ENCODE measurements at places on chromosomes 7 and 10. TPM values are rescaled to one million over a fixed set of nuclear protein-coding genes. Genes with fewer than 3 reads are reported as not detected.

The ADGRA1 gene
- 0.87 TPM for total RNA-seq

The C10orf95 gene
- 0.42 TPM for total RNA-seq

The CYP2C8 gene
- not detected for total RNA-seq

The VIM gene
- 1,489 TPM for total RNA-seq

The PDCD11 gene
- total RNA-seq: 68.6 TPM

Measured in A673 (cell line).